Esophagus squamous epithelium (tissue), 5 donors: ENCODE measurements at places on chromosomes 12 and 14. TPM values are rescaled to one million over a fixed set of nuclear protein-coding genes. Genes with fewer than 3 reads are reported as not detected.

Gene SLC8A3
- total RNA-seq, result 0.09 TPM

GRCh38 chr12:101927999-101928398 lies 50.6 kb downstream of the DRAM1 start:
- H3K27ac ChIP-seq, result no peak overlapping the region
- no peaks in the 10 kb centered on the region for H3K4me1 ChIP-seq
- H3K36me3 ChIP-seq, result peaks cover 6% of the 10 kb centered on the region
- no peak for DNase-seq
- no peaks in the 10 kb centered on the region for H3K27me3 ChIP-seq
- H3K4me3 ChIP-seq, result no peak overlapping the region

GRCh38 chr12:102543494-102544485 lies 63.4 kb upstream of the IGF1 start:
- H3K4me1 ChIP-seq, result no peaks in the 10 kb centered on the region
- H3K4me3 ChIP-seq, result no peak overlapping the region
- no peak for DNase-seq
- H3K27me3 ChIP-seq, result no peaks in the 10 kb centered on the region
- H3K27ac ChIP-seq, result no peak overlapping the region
- no peaks in the 10 kb centered on the region for H3K36me3 ChIP-seq

Gene HOXC12
- total RNA-seq, result not detected
